ENCODE measurements at places on chromosomes 1 and 21.

- DNase-seq = no peak
Measured at GRCh38 chr1:25019337-25020172, 89.5 kb upstream of the RUNX3 start.

- DNase-seq = no peak
Measured at GRCh38 chr1:92975551-92976232, 14.4 kb upstream of the DIPK1A start.

GRCh38 chr1:18530587-18531502 is 50.1 kb downstream of the KLHDC7A start:
- DNase-seq = no peak

DNA sequence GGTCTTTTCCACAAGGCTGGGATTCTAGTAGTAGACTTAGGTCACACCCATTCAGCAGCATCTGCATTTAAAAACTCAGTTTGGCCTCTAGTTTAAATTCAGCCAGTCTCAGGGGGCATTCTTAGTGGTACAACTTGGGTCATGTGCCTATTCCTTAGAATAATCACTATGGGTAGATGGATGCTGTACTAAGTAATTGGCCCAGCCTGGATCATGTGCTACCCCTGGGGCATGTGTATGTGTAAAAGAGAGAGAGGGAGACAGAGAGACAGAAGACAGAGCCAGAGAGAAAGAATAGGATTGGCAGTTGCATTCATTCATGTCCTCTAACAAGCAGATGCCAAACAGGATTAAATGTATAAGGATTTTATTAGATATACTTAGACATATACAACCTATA is 13.6 kb upstream of the SYT14 start:
- DNase-seq = no peak

DNA sequence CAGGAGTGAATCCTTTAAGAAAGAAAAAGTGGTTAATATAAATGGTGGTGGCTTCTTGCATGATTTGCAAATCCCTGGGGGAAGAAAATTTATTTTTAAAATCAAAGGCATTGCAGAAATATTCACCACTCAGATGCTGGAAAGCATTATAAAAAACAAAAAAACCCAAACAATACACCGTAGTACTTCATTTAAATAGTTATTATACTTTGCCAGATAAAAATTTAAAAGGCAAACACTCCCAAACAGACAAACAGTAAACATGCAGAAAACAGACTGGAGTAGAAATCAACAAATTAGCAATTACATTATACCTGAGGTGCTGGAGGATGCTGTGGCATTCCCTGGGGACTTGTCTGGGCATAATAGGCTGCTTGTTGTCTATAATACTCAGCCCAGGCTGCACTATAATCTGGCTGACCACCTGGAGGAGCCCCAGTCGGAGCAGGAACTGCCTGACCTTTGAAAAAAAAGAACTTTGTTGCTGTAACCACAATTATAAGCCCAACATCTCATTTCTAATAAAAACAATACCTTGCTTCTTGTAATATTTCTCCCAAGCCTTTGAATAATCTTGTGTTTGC is 29.9 kb downstream of the FUBP1 start:
- DNase-seq = no peak

- no peak for DNase-seq
Measured at GRCh38 chr1:151193856-151194255, 3.9 kb upstream of the VPS72 start.

GRCh38 chr1:86948212-86948611 is 33.8 kb downstream of the HS2ST1 start:
- DNase-seq = no peak

DNA sequence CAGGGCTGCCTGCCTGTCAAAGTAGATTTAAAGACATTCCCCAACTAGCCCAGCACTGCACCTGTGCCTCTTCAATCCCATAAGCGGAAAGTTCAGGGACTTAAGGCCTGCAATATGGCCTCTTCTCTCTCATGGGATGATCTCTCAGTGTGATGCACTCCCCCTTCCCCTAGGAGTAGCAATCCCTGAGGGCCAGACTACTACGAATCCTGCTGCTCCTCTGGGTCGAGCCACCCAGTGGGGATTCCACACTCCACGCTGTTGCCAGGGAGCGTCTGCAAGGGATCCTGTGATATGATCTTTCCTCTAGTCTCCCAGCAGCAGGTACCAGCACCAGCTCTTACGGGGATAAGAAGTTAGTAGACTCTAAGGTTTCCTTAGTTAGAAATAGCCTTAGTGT is 13.2 kb upstream of the OR6N2 start:
- DNase-seq = no peak

- DNase-seq = no peak
Measured at GRCh38 chr21:43790010-43790524, 690 bp downstream of the RRP1 start.

- DNase-seq = no peak
Measured at GRCh38 chr1:186082235-186082937, 292.7 kb downstream of the TPR start.

- no peak for DNase-seq
Measured at GRCh38 chr1:225735252-225736149, 42.1 kb upstream of the SRP9 start.

- DNase-seq = no peak
Measured at GRCh38 chr1:183487674-183488442, 15.6 kb downstream of the SMG7 start.

DNA sequence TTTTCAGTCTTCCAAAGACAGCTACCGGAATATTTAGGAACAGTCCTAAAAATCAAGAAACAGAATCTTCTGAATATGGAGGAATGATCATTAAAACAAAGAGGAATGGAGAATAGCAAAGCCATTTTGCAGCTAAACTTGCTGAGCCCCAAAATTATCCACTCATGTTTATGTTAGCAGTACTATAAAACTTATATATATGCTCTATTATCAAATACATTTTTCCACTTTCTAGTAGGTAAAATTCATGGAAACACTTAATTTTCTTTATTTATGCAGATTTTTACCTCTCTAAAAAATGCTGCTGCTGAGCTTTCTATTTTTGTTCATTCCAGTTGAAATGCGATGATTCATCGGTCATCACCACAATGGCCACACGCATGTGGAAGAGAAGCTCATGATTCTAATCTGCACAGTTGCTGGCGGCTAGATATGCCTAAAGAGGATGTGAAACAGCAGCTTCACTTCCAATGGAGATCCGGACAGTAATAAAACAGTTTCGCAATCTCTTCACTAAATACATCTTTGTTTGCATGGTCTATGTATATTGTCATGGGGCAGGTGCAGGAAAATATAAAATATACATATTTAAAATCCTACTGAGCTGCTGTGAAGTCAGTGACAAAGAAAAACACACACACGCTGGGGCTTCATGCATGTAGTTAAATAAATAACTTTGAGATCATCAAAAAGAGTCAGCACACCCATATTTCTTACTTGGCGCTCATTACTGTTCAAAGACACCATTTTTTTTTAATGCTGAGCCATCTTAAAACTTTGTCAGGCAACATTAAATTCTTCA is 292.2 kb downstream of the SMYD3 start:
- no peak for DNase-seq

- no peak for DNase-seq
Measured at GRCh38 chr1:156553860-156554485, 18.4 kb downstream of the IQGAP3 start.

GRCh38 chr1:35406103-35406502 is 137.6 kb downstream of the ZMYM4 start:
- no peak for DNase-seq

GRCh38 chr1:1583347-1584010 is 8.8 kb upstream of the SSU72 start:
- DNase-seq = no peak

DNA sequence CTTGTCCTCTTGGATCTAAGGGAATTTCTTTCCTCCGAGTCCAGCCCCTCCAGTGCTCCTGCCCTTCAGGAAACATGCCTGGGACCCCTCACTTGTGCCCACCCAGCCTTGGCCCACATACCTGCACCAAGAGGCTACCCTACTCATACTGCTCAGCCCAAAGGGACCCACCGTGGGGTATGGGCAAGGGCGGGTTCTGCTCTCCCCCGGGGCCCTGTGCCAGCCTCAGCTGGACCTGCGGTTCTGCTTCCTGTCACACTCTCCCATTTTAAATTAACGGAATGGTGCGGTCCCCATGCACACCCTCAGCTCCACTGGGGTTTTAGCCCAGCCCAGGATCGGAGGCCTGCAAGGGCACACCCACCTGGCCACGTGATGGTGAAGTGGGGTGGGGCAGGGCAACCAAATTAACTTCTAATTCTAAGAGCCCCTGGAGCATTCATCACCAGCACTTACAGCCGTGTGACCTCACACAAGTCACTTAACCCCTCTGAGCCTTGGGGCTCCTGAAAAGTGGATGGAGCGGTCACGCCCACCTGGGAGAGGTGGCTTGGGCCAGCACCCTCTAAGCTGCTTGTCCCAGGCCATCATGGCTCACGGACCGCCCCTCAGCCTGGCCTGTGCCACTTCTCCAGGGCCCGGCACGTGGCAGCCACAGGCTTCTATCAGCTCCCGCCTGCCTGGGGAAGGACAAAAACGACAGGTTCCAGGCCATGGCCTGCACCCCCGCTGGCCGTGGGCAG is 28.3 kb downstream of the TP73 start:
- DNase-seq = no peak

DNA sequence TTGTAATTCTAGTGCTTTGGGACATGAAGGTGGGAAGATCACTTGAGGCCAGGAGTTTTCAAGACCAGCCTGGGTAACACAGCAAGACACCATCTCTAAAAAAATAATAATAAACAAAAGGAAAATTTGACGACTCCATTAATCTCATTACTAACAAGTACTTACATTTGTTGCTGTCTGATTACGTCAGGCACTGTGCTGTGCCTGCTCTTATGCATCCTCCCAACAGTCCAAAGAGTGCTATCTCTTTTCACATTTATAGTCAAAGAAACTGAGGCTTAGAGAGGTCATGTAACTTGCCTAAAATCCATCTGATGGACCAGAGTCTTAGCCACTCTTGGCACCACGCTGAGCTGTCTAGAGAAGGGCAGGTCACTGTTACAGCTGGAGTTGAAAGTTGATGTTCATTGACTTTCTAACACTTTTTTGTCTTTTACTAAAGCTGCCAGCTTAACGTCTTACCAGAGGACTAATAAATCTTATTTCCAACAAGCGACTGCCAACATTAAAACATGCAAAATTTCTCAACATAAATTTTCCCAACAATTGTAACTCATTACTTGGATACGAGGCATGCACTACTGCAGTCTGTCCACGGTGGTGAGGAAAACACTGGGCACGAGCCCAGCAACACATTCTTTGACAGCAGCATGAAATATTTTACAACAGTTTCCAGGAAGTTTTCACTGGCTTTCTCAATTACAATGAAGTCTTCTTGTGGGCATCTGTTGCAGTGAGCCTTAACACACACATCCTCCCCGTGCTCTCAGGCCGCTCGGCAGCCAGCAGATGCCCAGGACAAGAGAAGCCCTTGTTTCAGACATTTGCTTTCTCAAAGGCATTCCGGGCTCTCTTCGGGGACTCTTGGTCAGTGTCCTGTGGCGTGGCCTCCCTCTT is 262.9 kb upstream of the PROX1 start:
- no peak for DNase-seq

- DNase-seq = no peak
Measured at GRCh38 chr1:20476265-20477038, 9.6 kb downstream of the CAMK2N1 start.

DNA sequence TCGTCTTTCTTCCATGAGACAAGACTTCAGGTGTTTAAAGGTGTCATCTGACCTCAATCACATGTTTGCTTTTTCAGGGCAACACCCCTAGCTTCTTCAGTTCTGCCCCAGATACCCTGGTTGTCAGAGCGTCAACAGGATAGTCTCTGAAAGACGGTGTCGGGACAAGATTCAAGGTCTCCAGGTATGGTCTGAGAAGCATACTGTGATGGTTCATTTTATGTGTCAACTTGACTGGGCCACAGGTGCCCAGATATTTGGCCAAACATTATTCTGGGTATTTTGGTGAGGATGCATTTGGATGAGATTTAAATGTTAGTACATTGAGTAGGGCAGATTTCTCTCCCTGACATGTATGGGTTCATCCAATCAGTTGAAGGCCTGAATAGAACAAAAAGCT is 148.3 kb downstream of the TGFBR3 start:
- no peak for DNase-seq

GRCh38 chr1:93448292-93448982 is 519 bp downstream of the FNBP1L start:
- DNase-seq = peak; percentile 5

GRCh38 chr1:15168479-15168878 is 14.9 kb downstream of the TMEM51 start:
- DNase-seq = no peak

DNA sequence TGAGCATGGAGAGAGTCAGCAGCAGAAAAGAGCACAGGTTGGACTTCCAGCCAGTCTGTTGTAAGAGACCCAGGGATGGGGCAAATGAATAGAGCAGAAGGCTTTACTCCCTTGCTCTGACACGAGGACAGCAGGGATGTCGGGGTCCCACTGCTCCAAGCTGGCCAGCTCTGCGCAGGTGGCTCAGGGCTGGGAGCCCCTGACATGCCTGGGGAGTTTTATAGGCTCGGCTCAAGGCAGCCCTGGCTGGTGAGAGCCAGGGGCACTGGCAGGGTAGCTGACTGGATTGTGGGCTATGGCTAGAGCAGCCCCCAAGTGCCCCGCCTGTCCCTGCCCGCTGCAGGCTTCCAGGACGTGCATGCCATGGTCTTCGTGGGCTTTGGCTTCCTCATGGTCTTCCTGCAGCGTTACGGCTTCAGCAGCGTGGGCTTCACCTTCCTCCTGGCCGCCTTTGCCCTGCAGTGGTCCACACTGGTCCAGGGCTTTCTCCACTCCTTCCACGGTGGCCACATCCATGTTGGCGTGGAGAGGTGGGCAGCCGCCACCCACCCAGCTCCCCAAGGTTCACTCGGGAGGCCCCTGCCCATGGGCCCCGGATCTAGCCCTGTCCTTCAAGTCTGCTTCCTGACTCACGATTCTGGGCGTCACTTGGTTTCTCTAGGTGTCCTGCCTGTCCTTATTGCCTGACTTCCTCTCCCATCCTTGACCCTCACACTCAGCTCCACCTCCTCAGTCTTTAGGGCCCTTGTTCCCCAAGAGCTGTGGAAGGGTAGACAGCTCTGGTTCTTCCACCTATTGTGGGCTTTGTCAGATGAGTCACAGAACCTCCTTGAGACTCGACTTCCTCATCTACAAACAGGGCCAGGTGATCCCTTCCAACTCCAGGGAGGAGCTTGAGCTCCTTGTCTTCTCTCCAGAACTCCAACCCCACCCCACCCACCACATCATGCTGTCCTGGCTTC is 8.2 kb downstream of the RHBG start:
- no peak for DNase-seq

GRCh38 chr1:22615886-22616285 is 20.5 kb upstream of the C1QA start:
- DNase-seq = no peak
